AG04449 (cell line): ENCODE measurements at places on chromosomes 3 and 15.

DNA sequence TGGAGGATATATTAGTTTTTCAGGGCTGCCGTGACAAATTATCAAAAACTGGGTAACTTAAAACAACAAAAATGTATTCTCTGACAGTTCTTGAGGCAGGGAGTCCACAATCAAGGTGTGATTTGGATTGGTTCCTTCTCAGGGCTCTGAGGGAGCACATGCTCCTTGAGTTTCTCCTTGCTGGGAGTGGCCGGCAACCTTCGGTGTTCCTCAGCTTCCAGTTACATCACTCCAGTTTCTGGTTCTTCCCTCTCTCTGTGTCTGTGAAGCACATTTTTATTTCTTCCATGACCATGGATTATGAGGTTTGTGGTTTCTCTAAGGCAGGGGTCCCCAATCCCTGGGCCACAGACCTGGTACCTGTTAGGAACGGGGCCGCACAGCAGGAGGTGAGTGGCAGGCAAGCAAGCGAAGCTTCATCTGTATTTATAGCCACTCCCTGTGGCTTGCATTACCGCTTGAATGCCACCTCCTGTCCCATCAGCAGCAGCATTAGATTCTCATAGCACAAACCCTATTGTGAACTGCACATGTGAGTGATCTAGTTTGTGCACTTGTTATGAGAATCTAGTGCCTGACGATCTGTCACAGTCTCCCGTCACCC lies 24.3 kb downstream of the LRRC28 start:
- no peak for DNase-seq

DNA sequence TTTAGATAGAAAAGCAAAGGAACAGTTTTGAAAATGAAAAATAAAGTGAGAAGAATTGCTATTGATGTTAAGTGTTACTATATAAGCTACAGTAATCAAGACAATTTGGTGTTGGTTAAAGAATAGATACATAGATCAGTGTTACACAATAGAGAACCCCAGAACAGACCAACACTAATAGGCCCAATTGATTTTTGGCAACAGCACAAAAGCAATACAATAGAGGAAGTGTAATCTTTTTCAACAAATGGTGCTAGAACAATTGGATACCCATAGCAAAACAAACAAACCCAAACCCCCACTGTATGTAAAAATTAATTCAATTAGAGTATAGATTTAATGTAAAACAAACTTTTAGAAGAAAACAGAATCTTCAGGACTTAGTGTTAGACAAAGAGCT lies 61.8 kb downstream of the ATP11B start:
- no peak for DNase-seq

- DNase-seq, result no peak
Measured at GRCh38 chr3:10981961-10982360, 10.6 kb upstream of the SLC6A1 start.

GRCh38 chr3:99586701-99587100 lies 51.7 kb upstream of the COL8A1 start:
- DNase-seq, result no peak

DNA sequence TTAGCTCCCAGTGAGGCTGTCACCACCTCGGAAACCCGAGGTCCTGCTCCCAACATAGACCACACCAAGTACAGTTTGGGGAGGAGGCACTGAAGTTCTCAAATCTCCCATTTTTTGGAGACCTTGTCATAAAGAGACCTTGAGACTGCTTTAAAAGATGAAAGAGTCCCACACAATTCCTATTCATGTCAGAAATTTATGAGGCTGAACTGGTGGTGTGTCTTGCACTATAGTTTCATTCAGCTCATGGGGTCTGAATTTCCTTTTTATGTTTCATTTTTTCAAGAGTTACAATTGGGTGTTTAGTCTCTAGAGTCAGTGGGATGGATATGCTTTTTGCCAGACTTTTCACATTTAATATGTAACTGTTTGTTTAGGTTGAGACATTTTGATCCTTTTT lies 318.1 kb upstream of the LRRFIP2 start:
- no peak for DNase-seq

GRCh38 chr15:78979456-78980320 lies 34.8 kb upstream of the CTSH start:
- DNase-seq, result no peak

- no peak for DNase-seq
Measured at GRCh38 chr3:16667633-16668032, 62.4 kb upstream of the DAZL start.

DNA sequence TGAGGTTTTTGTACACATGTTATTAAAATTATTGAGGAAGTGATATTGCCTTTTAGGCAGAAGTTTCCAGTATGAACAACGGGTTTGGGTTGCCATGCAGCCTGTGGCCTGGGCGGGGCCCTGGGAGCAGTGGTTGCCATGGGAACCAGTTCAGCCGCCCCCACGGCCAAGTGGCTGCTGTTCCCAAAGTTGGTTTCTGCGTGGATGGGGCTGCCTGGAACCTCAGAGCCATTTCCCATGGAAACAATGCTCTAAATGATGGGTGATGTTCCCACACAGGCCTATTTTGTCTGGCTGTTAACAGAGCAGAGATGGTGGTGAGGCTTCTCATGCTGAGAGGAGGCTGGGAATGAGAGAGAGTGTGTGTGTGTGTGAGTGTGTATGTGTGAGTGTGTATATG lies 19.5 kb downstream of the MRAS start:
- DNase-seq, result no peak

- no peak for DNase-seq
Measured at GRCh38 chr3:14803101-14803980, 15.4 kb upstream of the FGD5 start.

GRCh38 chr15:69265347-69265955 lies 33.3 kb upstream of the PAQR5 start:
- no peak for DNase-seq

- no peak for DNase-seq
Measured at GRCh38 chr3:105343991-105344390, 22.7 kb upstream of the ALCAM start.

- no peak for DNase-seq
Measured at GRCh38 chr15:99130765-99131440, 26.0 kb downstream of the SYNM start.

GRCh38 chr3:82293435-82293834 lies 532.0 kb upstream of the GBE1 start:
- no peak for DNase-seq

- DNase-seq, result no peak
Measured at GRCh38 chr3:148588291-148588690, 109.4 kb upstream of the AGTR1 start.

GRCh38 chr15:68500363-68501258 lies 68.6 kb upstream of the ITGA11 start:
- DNase-seq, result no peak

GRCh38 chr15:58839485-58839884 lies 68.4 kb downstream of the MINDY2 start:
- DNase-seq, result no peak

DNA sequence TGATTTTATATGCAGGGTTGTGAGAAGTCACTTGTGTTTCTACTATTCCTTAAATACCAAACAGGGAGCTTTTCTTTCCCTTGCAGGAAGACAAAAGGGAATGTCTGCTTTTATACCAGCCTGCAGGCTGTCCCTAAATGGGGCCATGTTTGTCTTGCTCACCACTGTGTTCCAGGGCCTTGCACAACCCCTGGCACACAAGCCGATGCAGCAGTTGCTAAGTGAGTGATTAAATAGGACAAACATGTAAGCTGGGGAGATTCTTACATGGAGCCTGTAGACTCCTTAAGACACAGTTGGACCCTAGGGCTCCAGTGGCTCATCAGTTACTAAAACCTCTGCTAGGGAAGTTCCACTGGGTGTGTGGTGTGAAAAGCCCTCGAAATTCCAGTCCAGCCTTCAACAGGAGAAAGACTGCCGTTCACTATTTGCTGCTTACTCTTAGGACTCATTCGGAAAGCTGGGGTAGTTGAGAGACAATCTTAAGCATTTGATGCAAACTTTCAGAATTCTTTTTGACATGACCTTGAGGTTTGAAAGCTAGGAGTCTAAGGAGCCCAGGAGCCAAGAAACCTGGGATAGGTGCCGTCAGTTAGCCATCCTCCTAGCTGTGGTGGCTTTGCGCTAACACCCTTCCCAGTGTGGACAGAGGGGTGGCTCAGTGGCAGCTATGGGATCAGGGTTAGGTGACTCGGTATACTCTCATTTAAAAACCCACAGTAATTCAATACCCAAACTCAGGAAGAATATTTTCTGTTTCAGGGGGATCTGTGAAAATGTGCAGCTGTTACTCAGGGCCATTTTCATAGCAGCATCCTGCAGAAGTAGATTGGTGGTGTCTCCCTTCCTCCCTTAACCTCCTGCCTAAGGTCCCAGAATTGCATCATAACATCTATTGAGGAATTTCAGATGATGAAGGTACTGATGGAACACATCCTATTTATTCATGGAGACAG lies 39.1 kb downstream of the SYNM start:
- no peak for DNase-seq

- DNase-seq, result no peak
Measured at GRCh38 chr3:148839805-148840204, 12.2 kb downstream of the CPB1 start.

DNA sequence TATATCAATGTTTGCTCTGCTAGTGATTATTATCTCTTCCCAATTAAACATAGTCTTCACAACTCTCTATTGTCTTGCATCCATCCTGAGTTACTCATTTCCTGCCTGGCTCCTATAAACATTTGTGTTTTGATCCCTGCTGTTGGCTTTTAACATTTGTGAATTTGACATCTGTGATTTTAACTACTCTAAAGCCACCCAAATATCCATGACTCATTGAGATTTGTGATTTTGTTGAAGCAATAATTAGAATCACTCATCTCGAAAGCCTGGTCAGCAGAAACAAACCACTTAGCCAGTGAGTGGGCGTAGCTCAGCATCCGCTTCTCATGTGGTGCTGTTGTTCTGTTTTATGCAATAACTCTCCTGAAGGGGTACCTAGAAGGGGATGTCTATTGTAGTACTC lies 174.3 kb upstream of the ZBTB20 start:
- DNase-seq, result peak; percentile 14

DNA sequence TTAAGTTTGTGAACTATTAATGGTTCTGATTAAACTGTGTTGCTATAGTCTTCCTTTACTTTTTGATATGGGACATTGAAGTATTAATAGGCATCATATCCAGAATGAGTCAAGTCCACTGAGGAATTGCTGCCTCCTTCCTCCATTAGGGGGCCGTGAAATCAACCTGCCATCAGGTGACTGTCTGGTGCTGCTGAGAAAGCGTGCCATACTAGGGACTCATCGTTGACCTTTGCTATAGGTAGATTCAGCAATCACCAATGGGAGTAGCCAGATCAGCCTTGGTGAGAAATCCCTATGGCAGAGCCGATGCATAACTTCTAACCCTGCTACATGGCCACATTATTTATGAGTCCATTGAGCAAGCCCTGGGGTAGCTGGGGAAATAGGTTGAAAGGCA lies 30.1 kb upstream of the SLC28A2 start:
- DNase-seq, result no peak

DNA sequence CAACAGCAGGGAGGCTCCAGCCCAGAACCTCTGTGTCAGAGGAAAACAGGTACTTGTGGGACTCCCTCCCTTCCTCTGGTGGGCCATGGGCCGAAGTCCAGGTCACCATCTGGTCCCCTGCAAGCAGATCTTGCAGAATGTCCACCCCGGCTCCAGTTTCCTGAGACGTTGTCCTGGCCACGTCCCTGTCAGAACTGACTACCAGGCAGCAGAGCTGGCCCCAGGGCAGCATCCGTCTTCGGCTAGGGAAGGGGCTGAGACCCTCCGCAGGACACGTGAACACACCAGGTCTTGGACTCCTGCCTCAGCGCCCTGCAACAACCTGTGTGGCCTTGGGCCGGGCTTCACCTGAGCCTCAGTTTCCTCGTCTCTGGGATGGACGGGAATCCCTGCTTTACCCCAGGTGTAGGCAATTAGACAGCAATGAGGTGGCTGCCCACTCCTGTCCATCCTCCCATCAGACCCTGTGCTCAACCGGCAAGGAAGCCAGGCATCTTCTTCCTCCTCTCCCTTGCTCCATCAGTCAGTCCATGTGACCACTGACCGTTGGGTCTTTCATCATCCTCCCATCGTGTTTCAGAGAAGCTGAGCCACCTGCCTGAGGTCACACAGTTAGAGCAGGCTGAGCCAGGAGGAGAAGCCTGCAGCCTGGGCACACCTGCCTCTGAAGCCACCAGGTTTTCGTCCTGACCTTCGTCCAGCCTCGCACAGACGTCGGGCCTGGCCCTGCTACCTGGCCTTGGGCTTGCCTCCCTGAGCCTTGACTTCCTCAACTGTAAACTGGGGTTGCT lies 8.9 kb upstream of the PRKCD start:
- DNase-seq, result no peak

- no peak for DNase-seq
Measured at GRCh38 chr15:85707519-85708338, 87.0 kb downstream of the KLHL25 start.

- no peak for DNase-seq
Measured at GRCh38 chr3:194423317-194423716, 24.3 kb upstream of the GP5 start.

GRCh38 chr3:46484388-46484787 lies 13.4 kb upstream of the RTP3 start:
- DNase-seq, result no peak

DNA sequence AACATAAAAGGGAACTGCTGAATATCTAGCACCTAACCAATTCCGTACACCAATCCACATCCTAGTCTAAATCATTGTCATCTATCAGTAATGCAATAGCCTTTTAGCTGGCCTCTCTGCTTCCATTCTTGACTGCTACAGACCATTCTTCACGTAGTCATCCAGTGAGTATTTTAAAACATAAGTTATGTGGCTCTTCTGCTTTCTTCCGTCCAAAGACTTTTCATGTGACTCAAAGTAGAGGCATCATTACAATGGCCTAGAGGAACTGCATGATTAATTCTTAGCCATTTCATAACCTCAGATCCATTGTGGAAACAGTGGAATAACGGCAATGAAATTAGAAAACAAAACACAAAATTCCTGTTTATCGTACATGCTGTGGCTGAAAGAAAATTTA lies 88.9 kb upstream of the CBLB start:
- DNase-seq, result peak; percentile 64

- DNase-seq, result no peak
Measured at GRCh38 chr3:12509466-12509865, 25.2 kb downstream of the TSEN2 start.

DNA sequence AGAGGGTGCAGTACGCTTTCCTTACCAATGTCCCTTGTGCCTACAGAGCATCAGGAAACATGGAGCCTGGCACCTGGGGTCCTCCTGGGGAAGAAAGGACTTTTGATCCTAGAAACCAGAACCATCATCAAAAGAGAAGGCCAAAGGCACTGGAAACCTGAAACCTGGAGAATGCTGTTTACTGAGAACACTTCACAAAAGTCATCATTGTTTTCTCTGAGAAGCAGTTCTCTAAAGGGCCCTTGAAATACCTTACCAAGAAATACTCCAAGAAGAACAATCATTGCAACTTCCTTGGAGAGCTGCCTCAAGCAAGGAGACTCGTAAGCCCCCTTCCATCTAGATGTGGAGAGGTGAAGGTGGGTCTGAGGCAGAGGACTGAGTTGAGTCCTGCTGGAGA lies 66.0 kb downstream of the TLE3 start:
- DNase-seq, result no peak

DNA sequence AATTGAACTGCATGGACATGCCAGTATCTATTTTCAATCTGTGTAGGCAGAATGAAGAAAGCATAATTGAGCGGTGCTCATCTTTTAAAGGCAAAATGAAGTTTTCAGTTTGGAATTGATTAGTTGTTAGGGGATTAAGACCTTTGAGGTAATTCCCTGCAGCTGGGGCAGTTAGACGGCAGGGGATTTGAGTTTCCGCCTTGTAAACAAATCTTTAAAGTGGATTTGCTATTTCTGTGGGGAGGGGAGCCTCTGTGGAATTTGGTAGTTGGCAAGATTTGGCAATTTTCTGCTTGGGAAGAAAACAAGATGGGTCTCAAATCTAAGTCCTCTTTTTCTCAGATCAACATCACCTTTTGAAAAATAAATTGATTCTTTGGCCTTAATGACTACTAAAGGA lies 212.5 kb upstream of the CNTN6 start:
- DNase-seq, result no peak
